ENCODE measurements at places on chromosomes 1 and 21.
A peak's percentile ranks its signal among the peaks of the same experiment; 100 is the strongest.

GRCh38 chr1:19360432-19360831, 48.3 kb downstream of the SLC66A1 start:
- DNase-seq, result no peak

- DNase-seq, result no peak
These were observed 7.7 kb downstream of the PDZK1IP1 start for GRCh38 chr1:47181955-47182675.

- peak; percentile 95 for DNase-seq
These were observed 46.3 kb upstream of the VANGL1 start for GRCh38 chr1:115595279-115596079.

DNA sequence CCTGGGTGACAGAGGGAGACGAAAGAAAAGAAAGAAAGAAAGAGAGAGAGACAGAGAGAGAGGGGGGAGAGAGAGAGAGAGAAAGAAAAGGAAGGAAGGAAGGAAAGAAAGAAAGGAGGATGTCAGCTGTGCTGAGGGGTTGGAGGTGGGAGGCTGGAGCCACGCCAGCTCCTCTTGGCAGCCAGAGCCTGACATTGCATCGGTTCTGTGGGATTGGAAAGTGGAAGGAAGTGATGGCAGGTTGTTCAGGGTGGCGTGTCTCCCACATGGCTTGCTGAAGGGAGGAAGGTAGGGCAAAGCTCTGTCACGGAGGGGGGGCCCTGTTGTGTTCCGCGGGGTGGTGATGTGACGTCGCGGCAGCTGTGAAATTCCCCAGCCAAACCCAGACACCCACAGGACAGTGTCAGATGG, 30.7 kb downstream of the EIF2D start:
- no peak for DNase-seq

DNA sequence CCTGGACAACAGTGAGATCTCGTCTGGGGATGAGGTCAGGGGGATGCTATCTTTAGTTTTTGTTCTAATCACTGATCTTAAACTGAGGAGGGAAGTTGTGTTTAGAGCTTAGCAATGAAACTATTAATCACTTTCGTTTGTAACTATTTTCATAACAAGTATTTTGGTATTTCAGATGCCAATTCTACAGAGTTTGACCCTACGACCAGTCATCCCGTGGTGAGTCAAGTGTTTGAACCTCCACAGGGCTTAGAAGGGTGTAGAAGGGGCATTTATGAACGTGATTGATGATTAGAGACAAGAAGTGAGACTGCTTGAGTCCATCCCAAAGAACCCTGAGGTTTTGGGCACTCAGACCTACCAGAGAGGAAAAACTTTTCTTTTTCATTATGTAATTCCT, 15.6 kb downstream of the SLFNL1 start:
- no peak for DNase-seq

- peak; percentile 91 for DNase-seq
These were observed 107.5 kb downstream of the GDAP2 start for GRCh38 chr1:117821774-117822482.

DNA sequence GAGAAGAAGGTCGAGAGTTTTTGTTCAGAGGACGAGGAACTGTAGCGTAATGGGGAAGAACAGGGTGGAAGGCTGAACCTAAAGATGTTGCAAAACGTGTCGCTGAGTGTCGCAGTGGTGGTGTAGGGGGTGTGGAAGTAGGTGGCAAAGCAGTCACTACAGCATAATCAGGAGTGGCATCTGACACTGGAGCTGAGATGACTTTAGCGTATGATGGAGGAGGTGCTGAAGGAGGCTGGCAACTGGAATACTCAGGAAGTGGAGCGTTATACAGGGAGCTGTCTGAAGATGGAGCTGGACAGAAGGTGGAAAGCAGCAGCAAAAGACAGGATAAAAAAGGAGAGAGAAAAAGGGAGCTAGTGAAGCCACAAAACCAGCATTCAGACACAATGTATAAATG, 89.9 kb upstream of the LBR start:
- no peak for DNase-seq

GRCh38 chr1:162632217-162632666, at the start of gene DDR2:
Gene DDR2 (plus strand): TSS chr1:162632464. CDS start chr1:162719064, 86,600 bp downstream.
- DNase-seq, result peak; percentile 93

DNA sequence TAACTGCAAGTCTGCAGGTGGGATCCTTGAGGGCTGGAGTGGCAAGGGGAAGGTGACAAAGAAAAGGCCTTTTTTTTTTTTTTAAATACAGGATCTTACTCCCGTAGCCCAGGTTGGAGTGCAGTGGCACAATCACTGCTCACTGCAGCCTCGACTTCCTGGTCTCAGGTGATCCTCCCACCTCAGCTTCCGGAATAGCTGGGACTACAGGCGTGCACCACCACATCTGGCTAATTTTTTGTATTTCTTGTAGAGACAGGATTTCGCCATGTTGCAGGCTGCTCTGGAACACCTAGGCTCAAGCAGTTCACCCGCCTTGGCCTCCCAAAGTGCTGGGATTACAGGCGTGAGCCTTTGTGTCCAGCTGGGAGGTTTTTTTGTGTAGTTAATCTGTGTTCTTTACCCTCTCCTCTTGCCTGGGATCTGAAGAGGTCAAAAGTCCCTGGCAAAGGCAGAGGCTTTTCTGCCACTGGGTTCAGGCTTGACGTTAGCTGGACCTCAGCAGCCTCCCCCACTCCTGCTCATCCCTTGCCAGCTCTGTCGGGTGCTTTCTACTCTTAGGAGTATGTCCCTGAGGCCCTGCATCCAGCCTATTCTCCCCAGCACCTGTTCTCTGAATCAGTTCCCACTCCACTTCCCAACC, 5.2 kb downstream of the IL6R start:
- DNase-seq, result no peak

DNA sequence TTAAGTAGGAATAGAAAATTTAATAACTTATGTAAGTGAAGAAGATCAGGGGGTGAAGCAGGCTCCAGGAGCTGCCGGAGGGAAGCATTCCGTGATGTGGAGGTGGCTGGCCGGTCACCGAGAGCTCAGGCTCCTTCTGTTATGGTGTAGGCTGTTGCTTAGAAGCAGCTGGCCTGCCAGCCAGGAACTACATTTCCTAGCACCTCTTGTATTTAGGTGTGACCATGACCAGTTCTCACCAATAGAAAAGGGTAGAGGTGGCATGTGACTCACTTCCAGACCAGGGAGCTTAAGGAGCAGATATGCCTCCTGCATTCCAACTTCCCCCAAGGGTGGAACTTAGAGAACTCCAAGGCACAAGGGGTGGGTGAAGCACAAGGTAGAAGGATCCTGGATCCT, 120.7 kb downstream of the ACTL8 start:
- peak; percentile 56 for DNase-seq

All from HS-27A (cell line).